Activated naive CD4-positive, alpha-beta T cell treated with anti-CD3 and anti-CD28 coated beads for 36 hours (primary cell): ENCODE measurements at places on chromosomes 1 and 21.

- no peak for DNase-seq
These were observed 131.5 kb upstream of the ZNF644 start for GRCh38 chr1:91153341-91153740.

DNA sequence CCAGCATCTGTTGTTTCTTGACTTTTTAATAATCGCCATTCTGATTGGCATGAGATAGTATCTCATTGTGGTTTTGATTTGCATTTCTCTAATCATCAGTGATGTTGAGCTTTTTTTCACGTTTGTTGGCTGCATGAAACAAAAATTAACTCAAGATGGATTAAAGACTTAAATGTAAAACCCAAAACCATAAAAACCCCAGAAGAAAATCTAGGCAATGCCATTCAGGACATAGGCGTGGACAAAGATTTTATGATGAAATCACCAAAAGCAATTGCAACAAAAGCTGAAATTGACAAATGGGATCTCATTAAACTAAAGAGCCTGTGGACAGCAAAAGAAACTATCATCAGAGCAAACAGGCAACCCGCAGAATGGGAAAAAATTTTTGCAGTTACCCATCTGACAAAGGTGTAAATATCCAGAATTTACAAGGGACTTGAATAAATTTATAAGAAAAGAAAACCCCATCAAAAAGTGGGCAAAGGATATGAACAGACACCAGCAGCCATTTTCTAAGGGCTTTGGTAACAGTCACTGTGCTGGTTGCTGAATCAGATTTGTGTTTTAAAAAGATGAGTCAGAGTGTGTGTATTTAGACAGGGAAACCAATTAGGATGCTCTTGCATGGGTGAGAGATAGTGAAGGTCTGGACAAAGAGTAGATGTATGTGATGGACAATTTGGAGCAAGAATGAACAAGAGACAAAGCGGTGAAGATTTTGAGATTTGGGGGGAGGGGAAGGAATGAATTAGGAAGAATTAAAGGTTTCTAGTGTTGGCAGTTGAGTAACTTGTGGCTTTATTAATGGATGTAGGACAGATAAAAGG, 110.7 kb downstream of the RYR2 start:
- no peak for DNase-seq

DNA sequence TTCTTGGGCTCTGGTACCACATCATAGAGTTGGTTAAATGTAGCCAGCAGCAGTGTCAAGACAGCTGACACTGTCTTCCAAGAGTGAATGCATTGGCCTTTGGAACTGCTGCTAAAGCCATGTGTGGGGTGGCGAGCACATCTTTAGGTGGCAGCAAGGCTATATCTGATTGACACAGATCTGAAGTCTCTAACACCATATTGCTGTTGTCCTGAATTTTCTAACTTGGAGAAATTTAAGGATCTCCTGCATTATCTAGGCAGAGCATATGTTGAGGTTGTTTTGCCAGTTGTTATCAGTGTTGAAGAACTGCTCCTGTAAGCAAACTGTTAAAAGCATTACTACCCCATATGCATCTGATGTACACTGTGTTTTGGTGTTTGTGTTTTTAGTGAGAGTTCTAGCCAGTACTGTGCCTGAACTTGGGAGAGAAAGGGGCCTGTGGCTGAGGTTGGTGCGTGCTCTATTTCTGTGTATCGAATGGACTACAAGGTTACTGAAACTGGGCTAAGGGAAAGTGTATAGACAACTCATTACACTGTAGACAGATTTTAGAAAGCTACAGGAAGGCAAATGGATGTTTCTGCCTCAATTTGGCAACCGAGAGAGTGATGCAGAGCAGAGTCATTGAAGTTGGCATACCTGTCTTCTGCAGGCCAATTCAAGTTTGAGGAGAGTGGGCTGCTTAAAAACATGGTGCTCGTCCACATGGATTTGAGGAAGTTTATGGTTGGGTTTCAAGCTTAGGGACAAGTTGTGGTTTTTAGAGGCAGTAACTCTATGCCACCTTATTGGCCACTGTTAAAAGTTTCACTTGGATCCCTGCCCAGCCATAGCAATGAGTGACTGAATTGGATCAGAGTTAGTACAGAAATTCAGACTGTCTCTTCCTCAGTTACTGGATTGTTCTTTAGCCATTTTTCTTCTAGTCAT, 16.9 kb downstream of the DYRK3 start:
- DNase-seq, result no peak

GRCh38 chr21:41548781-41549180, 40.8 kb upstream of the TMPRSS2 start:
- no peak for DNase-seq

DNA sequence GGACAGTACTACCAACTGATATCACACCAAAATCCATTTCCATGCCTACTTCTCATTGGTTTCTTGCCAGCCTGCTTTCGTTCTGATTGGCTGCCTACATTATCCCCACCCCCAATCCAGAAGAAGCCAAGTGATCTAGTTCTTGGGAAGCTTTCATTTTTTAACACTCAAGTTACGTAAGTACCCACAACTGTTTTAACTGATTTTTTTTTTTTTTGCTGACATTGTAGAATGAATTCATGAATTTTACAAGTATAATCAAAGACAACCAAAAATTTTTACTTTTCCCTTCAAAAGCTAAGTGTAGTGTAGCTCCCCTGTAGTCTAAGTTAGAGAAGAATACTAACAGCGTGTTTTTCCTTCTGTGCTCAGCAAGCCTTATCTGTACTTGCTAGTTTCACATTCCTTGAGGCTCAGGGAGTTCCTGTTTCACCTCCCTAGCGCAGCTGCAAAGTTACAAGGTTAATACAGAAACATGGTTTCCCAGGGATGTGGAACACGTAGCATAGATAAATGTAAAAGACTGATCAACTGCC, at the start of gene SLC9C2:
TSS of gene SLC9C2 (minus strand) at position 17 of the 536 bp plus-strand sequence. CDS start 1,296 bp downstream, outside the sequence.
- no peak for DNase-seq

- no peak for DNase-seq
These were observed 61.2 kb upstream of the TENT5C start for GRCh38 chr1:117544509-117545109.

DNA sequence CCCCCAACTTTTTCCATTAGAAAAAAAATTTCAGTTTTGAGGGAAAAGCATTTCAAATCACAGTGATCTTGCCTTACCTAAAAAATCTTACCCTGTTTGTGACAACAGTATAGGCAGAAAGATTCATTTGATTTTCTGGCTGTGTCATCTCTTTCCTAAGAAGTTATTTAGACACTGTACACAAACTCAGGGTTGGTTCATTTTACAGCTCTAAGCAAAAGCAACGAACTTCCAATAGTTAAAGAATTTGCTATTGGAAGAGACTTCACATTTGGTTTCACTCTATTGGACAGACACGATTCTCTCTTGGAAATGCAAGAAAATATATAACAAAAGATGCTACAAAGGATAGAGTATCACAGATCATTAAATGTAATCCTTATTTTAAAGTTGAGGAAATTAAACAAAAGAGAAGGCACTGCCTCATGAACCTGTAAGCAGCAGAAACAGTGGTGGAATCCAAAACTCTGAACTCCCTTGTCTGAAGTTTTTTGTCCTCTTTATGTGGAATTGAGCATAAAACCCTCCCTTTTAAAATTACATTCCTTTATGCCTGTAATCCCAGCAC, 20.8 kb downstream of the EYA3 start:
- DNase-seq, result no peak

GRCh38 chr1:11951901-11952300, 17.4 kb downstream of the PLOD1 start:
- DNase-seq, result no peak

DNA sequence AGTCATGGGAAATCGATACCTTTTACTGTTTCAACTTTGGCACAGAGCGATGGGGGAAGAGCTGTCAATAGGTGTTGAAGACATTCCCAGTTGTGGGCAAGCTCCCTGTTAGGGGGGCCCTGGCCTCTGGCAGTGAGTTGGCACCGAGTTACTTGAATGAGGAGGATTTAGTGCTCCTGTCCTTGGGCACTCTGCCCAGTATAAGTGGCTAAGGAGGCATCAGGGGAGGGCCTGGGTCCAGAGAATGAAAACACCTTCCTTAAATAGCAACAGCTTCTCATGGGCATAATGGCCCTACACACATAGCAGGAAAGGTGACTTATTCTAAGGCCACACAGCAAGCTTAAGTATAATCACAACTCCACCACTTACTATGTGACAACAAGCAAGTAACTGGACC, 664.4 kb downstream of the PTPRU start:
- no peak for DNase-seq

DNA sequence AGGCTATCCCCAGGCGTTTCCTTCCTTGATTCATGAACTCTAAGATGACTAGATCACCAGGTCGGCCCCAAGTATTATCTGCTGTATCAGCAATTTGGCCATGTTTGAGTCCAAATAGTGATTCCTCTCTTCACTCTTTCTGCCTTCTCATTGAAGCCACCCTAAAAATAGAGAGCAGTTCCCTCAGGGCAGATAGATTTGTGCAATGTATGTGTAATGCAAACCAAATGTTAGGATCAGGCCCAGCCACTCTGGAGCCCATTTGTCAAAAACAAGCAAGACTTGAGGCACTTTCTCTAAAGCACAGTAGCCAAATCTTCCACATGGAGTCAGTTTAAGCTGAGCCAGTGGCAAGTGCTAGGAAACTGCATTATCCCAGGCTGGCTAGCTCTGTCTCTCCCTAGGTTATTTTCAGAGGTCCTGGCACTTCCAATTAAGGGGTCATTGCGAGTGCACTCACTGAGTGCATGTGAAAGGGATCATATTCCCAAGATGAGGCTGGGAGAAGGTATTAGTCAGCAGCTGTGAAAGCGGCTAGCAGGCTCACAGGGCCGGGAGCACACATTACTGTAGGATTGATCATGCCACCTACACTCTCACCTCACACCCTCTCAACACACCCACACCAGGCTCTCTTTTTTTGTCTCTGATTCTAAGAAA, 97.9 kb upstream of the RAB3GAP2 start:
- no peak for DNase-seq

- no peak for DNase-seq
These were observed 2.5 kb downstream of the WNT9A start for GRCh38 chr1:227944931-227945890.

DNA sequence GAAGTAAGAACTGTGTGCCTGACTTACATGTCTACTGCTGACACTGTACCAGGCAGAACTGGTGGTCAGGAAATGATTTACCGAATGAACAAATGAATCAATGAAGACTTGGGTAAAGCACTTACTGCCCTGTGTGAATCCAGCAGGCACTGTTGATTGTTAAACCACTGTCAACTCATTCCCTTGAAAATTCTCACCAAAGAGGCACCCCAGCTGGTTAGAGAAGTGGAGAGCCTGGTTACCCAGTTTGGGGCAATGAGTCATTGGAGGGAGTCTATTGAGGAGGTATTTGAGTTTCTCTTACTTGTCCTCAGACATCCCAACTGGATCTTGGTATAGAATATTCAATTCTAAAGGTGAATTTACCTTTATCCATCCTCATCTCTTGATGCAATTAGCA, 34.2 kb downstream of the JUN start:
- no peak for DNase-seq

DNA sequence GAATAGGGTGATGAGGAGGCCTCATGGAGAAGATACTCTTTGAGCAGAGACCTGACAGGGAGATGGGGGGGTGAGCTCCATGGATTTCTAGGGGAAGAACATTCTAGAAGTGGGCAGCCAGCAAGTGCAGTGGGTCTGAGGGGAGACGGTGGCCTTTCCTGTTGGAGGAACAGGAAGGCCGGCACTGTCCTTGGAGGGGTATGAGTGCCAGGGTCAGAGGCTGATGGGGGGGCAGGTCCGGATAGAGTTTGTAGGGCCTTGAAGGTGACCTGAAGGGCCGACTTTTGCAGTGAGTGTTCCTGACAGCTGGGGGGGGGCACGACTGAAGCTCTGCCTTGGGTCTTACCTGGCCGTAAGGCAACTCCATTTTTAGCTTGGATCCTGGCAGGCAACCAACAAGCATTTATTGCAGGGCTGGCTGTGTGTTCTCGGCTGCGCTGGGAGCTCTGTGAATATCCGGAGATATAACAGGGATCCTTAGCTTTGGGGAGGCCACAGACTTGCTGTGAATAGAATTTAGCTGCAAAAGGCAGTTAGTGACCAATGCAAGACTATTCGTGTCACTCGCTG, 130.6 kb downstream of the MRPS6 start:
- DNase-seq, result no peak

GRCh38 chr1:156281693-156282478, 739 bp downstream of the SMG5 start:
- peak; percentile 45 for DNase-seq

GRCh38 chr21:20215959-20216358, 782.2 kb upstream of the NCAM2 start:
- no peak for DNase-seq

DNA sequence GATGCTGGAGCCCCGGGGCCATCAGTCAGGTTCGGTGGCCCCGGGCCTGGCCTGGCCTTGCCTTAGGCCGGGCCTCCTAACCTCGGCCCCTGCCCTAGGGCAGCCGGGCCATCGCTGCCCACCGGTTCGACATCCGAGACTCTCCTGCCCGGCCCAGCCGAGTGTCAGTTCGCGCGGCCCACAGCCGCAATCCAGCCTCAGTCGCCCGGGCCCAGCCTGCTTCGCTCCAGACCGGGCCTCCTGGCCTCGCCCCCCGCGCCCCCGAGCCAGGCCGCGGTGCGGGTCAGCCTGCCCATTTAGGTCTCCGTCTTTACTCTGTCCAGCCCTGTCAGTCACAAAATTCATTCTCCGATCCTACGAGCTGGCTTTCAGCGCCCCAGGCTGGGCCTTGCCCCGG, 777 bp downstream of the LRRC41 start:
- peak; percentile 16 for DNase-seq

DNA sequence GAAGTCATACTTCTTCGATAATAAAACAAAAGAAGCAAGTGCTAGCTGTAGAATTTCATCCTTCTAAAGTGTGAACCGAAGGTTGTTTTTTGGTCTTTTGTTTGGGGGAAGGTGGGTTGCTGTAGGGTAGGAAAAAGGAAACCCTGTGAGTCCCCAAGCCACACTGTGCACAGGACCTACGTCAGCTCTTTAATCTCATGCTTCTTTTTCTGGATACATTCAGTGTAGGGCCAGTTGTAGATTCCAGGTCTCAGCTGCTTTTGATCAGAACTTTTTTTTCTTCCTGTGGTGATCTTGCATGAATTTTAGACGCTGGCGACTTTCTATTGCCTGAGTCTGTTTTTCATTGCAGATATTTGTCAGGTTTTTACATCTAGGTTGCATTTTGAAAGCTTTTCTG, 40.2 kb downstream of the BCL9 start:
- no peak for DNase-seq

DNA sequence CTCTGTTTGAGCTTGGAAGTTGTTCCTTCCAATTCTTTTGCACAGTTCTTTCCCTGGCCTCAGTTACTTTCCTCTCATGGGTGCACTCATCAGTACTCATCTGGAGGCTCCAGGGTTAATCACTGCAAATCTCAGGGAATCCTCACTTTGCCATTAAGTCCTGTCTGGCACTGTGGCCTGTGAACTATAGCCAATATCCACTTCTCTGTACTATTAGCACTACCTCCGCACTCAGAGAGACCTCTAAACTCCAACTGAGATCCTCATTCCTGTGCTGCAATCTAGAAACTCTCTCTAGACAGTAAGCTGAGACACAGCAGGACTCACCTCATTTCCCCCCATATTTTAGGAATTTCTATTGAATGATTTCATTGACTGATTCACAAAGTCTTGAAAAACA, 311.3 kb downstream of the NCAM2 start:
- no peak for DNase-seq
